ENCODE measurements at places on chromosomes 5 and 9. TPM values are rescaled to one million over a fixed set of nuclear protein-coding genes. Genes with fewer than 3 reads are reported as not detected.

Gene ISL1
- total RNA-seq = not detected

DNA sequence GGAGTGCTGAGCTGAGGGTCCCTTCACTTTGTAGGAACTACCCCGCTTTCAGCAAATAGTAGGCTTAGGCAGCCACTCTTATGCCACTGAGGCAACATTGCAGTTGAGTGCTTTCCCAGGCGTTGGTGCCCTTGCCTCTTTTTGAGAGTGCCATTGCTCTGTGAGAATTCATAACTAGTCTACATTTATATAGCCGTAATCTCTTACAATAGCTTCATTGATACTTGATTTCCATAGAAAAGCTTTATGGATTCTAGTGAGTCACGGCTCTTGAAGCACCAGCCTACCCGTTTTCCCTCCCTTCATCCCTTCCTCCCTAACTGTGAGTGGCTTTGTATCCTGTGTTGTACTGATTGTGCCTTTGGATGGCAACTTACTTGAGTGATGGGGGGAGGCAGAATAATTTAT, 283.9 kb downstream of the AOPEP start:
- DNase-seq = no peak

DNA sequence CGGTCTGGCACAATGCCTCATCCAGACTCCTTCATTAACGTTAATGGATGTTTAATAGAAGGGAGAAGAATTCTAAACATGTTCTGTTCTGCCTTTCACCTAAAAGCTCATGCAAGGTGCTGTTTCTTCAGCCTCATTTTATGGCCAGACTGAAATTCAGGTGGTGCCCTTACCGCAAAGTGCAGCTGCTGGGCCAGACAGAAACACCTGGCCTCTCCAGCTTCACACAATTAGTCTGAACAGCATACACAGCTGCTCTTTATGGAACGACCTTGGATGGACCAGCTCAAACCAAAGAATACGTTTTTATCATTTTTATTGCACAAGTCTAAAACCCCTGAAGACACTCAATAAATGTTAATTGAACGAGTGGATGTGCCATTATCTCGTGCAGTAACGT, 4.6 kb downstream of the SNCAIP start:
- no peak for DNase-seq

- no peak for DNase-seq
Observed at GRCh38 chr9:16277471-16277960, 593.0 kb downstream of the BNC2 start.

- no peak for DNase-seq
Observed at GRCh38 chr9:124576751-124577150, 69.6 kb upstream of the NR5A1 start.

- DNase-seq = no peak
Observed at GRCh38 chr9:69981686-69982445, 61.8 kb upstream of the MAMDC2 start.

GRCh38 chr5:435961-436640, 6.9 kb upstream of the EXOC3 start:
- DNase-seq = no peak

Gene SPATA31A3
- total RNA-seq = not detected

DNA sequence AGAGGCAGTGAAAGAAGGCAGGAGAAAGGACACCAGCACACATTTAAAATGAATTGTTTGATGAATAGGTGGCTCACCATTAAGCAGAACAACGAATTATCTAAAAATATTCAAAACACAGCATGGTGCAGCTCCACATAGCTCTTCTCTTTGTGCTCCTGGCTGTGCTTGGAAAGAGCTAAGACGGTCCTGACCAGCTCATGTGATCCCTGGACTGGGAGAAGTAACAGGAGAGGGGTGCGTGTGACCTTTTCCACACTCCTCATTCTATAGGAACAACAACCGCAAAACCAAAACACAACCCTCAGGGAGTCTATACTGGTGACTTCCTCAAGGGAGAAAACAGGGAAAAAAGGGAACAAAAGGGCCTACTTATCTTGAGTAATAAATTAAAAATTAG, 140.5 kb downstream of the DIRAS2 start:
- no peak for DNase-seq

GRCh38 chr5:176743868-176744583, 66.3 kb upstream of the UNC5A start:
- DNase-seq = no peak

DNA sequence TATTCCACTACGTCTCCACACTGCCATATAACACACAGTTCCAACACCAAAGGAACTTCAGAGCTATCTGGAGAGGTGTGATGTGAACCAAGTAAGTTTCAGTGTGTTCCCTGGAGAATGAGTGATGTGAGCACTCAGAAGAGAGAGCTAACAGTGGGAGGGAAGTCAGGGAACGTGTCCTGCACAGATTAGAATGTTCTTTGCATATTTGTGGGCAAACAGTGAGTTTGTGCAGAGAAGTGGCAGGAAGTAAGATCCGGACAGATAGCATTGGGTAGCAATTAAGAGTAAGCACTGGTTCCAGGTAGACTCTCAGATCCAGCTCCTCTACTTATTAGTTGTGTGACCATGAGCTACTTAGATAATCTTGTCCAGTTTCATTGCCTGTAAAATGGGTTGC, 206.4 kb downstream of the PDZD2 start:
- DNase-seq = no peak

- DNase-seq = no peak
Observed at GRCh38 chr5:14028938-14029584, 84.6 kb upstream of the DNAH5 start.

DNA sequence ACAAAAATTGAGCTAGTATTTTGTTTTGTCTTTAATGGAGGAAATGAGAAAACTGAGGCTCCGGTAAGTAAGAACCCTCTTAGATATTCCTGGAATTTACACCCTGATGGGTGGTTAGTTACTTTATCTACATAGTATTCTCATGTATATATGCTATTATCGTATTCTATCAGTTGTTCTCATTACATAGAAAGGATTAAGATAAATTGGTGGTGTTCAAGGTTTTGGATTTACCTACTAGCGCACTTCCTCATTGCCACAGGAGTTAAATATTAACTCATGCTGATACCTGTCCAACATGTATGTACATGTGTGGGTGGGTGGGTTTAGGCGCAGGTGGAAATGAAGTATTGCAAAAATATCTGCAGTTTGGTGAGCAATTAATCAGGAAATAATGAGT, 61.1 kb upstream of the IFNE start:
- DNase-seq = no peak

- no peak for DNase-seq
Observed at GRCh38 chr5:1517838-1518237, 5.9 kb downstream of the LPCAT1 start.

DNA sequence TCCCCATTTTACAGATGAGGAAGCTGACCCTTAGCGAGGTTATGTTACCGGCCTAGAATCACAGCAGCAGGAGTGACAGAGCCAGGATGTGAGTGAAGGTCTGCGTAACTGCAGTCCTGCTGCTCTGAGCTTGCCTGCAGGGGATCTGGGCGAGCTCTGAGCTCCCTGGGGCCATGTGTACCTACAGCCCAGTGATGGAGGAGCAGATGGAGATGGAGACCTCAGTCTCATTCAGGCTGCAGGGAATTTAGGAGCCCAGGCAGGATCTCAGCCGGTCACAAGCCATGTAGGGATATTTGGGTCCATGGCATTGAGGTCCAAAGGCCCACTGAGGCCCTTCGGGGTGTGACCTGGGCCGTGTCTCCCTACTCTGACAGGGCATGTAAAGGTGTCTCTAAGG, 170.6 kb downstream of the CACNA1B start:
- DNase-seq = no peak

GRCh38 chr5:173563246-173563645, 53.2 kb downstream of the BOD1 start:
- DNase-seq = no peak

DNA sequence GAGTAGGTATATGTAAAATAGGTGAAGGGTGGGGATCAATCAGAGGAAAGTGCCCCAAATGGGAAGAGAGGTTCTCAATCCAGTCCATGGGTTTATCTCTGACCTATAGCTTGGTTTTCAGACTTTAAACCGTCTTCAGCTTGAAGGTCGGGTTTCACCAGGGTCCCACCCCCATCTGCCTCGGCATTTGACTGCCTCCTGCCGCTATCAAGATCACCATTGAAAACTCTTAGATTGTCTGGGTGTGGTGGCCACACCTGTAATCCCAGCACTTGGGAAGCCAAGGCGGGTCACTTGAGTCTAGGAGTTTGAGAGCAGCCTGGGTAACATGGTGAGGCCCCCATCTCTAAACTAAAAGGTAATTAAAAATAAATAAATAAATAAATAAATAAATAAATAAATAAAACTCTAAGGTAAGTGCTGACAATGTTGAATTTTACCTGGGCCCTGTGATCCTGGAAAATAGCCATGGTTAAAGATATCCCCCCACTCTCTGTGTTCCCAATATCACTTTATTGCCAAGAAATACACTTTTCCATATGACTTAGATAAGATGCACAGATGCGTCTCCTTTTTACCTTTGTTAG, 48.8 kb downstream of the TARS1 start:
- no peak for DNase-seq

Gene GRXCR2
- total RNA-seq = not detected

- no peak for DNase-seq
Observed at GRCh38 chr5:93677359-93677891, 64.0 kb downstream of the POU5F2 start.

GRCh38 chr9:23229890-23230317, 596.1 kb downstream of the ELAVL2 start:
- DNase-seq = no peak

GRCh38 chr9:93520523-93520922, 55.9 kb upstream of the PHF2 start:
- no peak for DNase-seq

Gene HK3
- total RNA-seq = 0.21 TPM

- no peak for DNase-seq
Observed at GRCh38 chr9:1469996-1470395, 419.8 kb downstream of the DMRT2 start.

GRCh38 chr9:100714372-100715099, 136.7 kb downstream of the CAVIN4 start:
- DNase-seq = peak; percentile 83

Gene DMRTA1
- not detected for total RNA-seq

Gene NCS1
- 5.4 TPM for total RNA-seq

- peak; percentile 89 for DNase-seq
Observed at GRCh38 chr5:7815892-7816534, 34.9 kb downstream of the CFAP90 start.

GRCh38 chr5:149094996-149095395, 32.1 kb upstream of the SH3TC2 start:
- DNase-seq = no peak

DNA sequence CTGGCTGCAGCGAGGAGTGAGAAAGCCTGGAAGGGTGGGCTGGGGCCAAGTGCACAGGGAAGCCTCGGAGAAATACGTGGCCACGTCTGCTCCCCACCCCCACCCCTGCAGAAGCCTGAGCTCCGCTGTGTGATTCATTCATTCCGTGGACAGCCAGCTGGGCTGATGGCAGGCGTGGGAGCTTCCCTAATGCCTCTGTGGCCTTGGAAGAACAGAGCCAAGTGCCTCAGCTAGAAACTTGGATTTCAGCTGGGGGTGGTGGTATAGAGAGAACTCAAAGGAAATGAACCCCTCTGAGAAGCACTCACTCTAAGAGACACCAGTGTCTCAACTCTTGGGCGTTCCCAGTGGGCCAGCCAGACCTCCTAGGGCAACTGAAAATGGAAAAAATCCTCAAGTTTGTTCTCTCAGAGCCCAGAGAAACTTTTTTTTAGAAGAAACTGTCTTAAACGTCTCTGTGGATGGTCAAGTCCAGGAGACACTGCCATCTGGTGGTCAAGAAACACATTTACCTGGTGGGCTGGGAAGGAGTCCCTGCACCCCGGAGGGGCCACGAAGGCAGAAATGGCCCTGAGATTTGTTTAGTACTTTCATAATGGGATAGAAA, 18.0 kb downstream of the ATOX1 start:
- peak; percentile 86 for DNase-seq

DNA sequence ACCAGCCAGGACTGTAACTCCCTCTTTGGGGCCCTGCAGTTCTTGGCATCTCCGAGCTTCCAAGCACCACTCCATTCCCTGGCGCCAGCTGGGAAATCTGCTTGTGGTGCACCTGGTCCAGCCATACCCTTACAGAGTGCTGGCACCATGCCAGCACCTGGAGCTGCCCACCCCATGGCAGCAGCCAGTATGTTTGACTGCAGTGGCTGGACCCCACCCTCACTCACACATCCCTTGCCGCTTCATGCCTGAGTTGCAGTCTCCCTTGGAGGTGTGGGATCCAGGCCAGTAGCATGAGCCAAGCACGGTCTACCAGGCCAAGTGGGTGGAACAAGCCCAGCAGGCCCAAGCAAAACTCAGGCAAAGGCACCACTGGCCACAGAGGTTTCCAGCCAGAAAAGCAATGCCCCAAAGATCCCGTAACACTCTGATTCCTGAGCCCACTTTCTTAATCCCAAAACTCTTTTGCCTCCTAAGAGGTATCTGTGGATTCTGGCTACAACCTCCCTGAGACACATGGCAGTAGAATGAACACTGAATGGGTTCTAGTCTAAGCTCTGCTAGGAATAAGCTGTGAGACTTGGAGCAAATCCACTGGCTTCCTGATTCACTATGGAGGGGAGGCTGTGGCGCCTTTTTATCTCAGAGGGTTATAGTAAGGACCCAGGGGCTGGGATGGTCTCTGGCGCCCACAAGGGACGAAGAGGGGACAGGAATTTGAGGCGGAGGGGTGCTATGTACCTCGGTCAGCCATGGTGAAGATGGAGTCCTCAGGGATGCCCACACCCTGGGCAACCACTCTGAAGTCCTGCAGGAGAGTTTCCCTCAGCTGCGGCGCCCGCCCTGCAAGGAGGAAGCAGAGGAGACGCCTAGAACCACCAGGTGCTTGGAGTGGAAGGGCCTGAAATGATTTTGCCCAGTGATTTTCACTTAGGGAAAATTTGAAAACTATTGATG, 5.6 kb downstream of the AMBP start:
- DNase-seq = no peak

DNA sequence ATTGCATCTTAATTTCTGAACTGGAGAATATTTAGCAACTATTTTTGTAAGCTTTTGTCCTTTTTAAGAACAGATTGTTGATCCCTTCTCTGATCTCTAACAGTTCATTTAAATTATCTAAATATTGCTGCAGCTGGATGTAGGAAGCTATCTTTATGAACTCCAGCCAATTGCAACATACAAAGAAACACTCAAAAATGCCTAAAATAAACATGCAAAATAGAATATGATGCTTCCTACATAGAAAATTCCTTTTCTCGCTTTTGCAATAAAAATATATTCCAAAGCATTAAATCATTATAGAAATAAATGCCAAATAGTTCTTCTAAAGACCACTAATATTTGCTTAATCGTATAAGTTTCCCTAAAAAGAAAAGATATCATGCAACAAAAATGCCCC, 218.6 kb downstream of the LURAP1L start:
- DNase-seq = no peak

DNA sequence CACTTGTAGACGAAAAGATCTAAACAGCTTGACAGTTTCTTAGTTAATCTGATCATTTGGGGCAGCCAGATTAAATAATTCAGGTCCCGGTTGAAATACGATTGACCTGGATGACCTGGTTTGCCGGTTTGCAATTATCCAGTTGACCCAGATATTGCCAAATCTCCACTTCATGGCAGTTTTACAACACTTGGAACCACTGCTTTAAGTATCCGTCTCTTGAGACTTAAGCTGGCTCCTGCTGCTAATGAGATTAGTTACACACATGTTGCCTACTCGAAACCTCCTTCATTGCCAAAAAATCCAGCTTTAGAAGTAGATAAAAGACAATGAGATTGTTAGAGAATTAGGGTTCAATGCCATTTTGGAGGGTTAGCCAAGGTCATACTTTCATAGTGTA, 136.2 kb upstream of the HAPLN1 start:
- no peak for DNase-seq

Gene SLC6A7
- total RNA-seq = not detected

Gene AIF1L
- 0.72 TPM for total RNA-seq

All from activated CD4-positive, alpha-beta T cell treated with anti-CD3 and anti-CD28 coated beads, Interleukin-2, amount 10 ng/mL, durations not matched to agents 24 days and 14 days (primary cell).